ENCODE measurements at places on chromosomes 7 and 10.

DNA sequence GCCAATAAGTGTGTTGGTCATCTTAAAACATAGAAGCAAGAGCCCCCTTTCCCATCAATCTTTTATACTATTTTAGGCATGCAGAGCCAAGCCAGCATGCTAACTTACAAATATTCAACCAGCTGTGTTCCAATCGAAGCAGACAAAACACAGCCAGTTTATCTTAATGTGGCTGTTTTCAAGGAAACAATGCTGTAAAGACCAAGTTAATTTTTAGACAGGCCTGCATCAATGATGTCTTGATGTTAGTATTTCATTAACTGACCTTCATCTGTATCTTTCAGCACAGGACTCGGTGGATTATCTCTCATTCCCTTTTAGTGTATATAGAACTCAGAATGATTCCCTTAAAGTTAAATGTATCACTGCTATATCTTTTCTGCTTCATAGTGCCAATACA lies 262.0 kb upstream of the ZWINT start:
- no peak for ATAC-seq

- no peak for ATAC-seq
Observed at GRCh38 chr7:71112436-71112835, 19.5 kb upstream of the GALNT17 start.

GRCh38 chr7:79376299-79377025 lies 77.0 kb downstream of the MAGI2 start:
- ATAC-seq = no peak

GRCh38 chr10:66180021-66180420 lies 745.8 kb upstream of the LRRTM3 start:
- ATAC-seq = no peak

DNA sequence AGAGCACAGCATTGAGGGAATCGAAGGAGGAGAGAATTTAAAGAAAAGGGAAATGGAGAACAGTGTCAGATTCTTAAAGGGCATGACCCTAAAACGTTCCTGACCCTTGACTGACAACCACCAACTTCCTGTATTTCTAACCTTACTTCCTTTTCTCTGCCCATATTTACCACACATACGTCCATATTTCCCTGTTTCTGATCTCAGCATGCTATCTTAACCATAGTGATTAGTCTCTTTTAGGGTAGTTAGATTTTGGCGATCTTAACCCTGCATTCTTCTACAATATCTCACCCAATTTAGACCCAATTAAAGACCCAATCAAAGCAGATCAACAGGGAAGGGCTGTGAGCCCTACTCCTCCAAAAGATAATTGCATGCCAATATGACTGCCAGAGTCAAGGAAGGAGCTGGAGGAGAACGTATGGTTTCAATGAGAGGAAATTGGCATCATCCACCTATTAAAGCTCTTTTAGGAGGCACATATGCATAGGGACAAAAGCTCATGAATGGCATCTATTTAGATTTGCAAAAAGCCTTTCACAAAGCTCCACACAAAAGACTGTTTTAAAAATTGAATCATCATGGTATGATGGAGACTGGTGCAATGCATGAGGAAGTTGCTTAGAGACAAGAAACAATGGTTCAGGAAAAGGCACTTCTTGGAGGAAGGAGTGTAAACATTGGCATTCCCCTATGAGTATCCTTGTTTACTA lies 49.0 kb upstream of the ARHGAP12 start:
- no peak for ATAC-seq
